CD4-positive, alpha-beta memory T cell (primary cell): ENCODE measurements at places on chromosomes 5 and 9.

- peak; percentile 16 for DNase-seq
Observed at GRCh38 chr9:130201399-130201873, 29.2 kb downstream of the NCS1 start.

GRCh38 chr9:72485821-72486593, 35.4 kb upstream of the TMC1 start:
- DNase-seq = no peak

GRCh38 chr9:94096819-94097577, 12.7 kb downstream of the PTPDC1 start:
- DNase-seq = no peak

DNA sequence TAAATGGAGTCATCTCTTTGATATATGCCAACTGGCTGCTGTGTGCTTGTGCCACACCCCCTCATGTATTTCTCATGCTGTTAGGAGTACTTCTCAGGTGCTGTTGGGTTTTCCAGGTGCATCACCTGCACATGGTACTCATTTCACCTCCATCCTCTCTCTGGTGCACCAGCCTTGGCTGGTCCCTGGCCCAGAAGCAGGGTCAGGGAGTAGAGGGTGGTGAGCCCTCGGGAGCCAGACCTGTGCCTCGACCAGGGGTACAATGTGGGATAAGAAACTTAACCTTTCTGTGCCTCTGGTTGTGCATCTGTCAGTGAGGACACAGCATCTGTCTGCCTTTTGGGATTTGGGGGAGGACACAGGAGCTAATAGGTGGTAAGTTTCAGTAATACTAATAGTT, 38.5 kb downstream of the SECISBP2 start:
- no peak for DNase-seq

DNA sequence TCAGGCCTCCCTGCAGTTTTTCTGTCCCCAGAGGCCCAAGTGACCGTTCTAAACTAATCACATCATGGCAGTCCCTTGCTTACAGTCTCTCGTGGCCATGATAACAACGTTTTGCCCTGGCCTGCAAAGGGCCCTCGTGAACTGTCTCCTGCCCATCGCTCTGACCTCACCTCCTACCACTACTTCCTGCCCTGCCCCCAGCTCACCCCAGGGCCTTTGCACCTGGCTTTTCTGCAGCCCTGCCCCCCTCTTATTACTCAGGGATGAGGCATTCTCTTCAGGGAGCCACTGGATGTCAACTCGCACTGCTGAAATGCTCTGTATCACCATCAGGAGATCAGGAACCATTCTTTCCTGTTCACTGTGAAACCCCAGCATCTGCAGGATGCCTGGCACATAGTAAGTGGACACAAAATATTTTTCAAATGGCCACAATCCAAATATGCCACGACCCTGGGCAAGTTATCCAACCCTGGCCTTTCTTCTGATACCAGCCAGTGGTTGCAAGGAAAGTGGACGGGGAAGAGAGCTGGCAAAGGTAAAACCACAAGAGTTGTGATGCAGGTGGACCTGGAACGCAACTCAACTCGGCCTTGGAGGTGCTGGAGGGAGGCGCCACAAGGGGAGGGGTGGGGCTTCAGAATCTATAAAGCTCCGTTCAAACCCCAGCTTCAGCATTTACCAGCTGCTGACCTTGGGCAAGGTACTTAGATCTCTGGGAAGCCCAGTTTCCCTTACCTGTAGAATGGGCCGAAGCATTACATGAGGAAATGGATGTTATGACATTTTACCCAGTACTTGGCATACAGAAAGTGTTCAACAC, 1.7 kb downstream of the SNCB start:
- no peak for DNase-seq

GRCh38 chr9:117044241-117044640, 357.1 kb downstream of the TRIM32 start:
- no peak for DNase-seq

- DNase-seq = no peak
Observed at GRCh38 chr9:30673132-30673531, 1711.3 kb upstream of the ACO1 start.

DNA sequence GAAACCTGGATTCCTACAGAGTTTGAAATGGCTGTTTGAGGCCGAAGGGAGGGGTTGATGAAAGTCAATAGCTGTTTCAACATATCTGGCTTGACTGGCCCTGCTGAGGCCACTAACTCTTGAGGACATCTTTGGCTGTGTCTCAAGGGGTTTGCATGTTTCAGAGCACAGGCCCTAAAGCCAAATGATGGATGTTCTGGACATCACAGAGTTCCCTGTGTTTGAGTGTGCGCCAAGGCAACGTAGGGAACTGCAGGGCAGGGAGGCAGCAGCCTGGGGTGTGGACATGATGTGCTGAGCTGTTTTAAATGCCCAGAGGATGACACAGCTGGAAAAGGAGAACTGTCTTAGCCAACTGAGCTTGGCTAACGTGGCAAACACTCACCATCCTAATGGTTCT, 89.6 kb downstream of the RAPGEF1 start:
- DNase-seq = no peak

GRCh38 chr5:58499941-58500340, 8.7 kb downstream of the GAPT start:
- DNase-seq = no peak

- peak; percentile 38 for DNase-seq
Observed at GRCh38 chr5:139574641-139575312, 13.6 kb downstream of the UBE2D2 start.

GRCh38 chr5:148540647-148541046, 113.7 kb downstream of the HTR4 start:
- no peak for DNase-seq

GRCh38 chr5:31767335-31768031, 128.6 kb downstream of the PDZD2 start:
- no peak for DNase-seq

- no peak for DNase-seq
Observed at GRCh38 chr5:162209005-162209605, 141.5 kb downstream of the GABRG2 start.
